Nephron progenitor cell (in vitro differentiated cells): ENCODE measurements at places on chromosomes 2 and 18.

DNA sequence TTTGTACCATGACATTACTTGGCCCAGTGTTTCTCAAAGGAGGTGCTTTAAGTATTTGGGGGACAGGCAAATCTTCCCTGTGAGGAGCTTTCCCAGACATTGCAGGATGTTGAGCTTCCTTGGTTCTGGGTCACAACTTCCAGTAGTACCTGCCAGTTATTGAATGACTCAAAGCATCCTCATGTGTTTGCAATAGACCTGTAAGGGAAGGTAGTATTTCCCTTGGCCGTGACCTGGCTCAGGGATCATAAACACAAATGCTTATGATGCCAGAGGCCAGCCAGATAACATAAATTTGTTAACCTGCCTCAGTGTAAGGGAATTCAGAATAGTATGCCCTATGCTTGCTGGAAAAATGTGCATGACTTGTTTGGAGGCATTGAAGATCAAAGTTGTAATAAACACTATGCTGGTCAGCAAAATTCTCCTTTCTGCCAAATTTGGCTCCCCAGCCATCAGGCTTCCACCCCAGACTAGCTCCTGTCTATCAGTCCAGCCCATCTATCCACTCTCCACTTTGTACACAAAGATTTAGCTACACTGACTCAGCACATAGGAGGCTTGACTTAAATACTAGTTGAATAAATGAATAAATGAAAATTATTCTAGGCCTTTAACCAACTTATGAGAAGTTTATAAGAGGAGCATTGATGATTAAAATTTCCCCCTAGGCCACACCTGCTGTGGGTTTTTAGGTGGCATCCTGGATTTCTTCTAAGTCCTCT is 102.0 kb upstream of the EFEMP1 start:
- no peaks in the 10 kb centered on the region for H3K36me3 ChIP-seq
- no peak overlapping the region for H3K27ac ChIP-seq
- no peak overlapping the region for H3K4me3 ChIP-seq
- DNase-seq, result no peak

DNA sequence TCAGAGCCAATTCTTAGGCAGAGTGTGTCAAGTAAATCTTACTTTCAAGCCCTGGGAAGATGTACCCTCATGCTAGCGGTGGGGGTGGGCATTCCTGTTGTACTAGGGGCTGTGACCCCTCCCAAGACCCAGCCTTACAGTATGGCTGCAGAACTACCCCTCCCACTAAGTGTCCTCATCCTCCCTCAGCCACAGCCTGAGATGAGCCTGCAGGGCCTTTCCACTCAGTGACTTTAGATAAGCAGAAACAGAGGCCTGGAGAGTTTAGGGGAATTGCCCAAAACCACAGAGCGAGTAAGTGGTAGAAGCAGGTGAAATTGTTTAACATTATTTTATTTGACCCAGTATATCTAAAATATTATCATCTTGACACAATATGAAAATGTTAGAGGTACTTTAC is 36.6 kb downstream of the TTC32 start:
- no peak overlapping the region for H3K4me3 ChIP-seq
- H3K4me1 ChIP-seq, result peaks cover 56% of the 10 kb centered on the region
- no peak for DNase-seq
- H3K27ac ChIP-seq, result no peak overlapping the region
- peaks cover 4% of the 10 kb centered on the region for H3K36me3 ChIP-seq

GRCh38 chr2:43519643-43520221 is 76.1 kb downstream of the THADA start:
- no peak for DNase-seq
- no peak overlapping the region for H3K27ac ChIP-seq
- peaks cover 11% of the 10 kb centered on the region for H3K36me3 ChIP-seq
- no peak overlapping the region for H3K4me3 ChIP-seq
- H3K27me3 ChIP-seq, result no peaks in the 10 kb centered on the region

- H3K4me1 ChIP-seq, result peaks cover 21% of the 10 kb centered on the region
- DNase-seq, result no peak
- peaks cover 3% of the 10 kb centered on the region for H3K27me3 ChIP-seq
- no peaks in the 10 kb centered on the region for H3K36me3 ChIP-seq
- H3K27ac ChIP-seq, result no peak overlapping the region
Observed at GRCh38 chr2:222794585-222795449, 66.0 kb upstream of the ACSL3 start.

GRCh38 chr2:12716032-12716281 is 779 bp upstream of the TRIB2 start:
- H3K36me3 ChIP-seq, result no peaks in the 10 kb centered on the region
- H3K4me3 ChIP-seq, result peak overlapping the region; percentile 97
- peaks cover 36% of the 10 kb centered on the region for H3K4me1 ChIP-seq
- H3K27me3 ChIP-seq, result no peaks in the 10 kb centered on the region
- peak; percentile 66 for DNase-seq
